Astrocyte (in vitro differentiated cells and primary cell): ENCODE measurements at places on chromosomes 11 and 22. TPM values are rescaled to one million over a fixed set of nuclear protein-coding genes. Genes with fewer than 3 reads are reported as not detected.

Gene CDC42BPG
- total RNA-seq: 2.0 and 4.6 TPM in 2 replicates

GRCh38 chr11:27485930-27486773, 13.6 kb upstream of the LGR4 start:
- peak; percentile 31 for DNase-seq

Gene VPREB1
- not detected in 2 replicates for total RNA-seq

GRCh38 chr22:19868773-19869471, 14.2 kb upstream of the GNB1L start:
- no peak for DNase-seq

Gene MUC2
- not detected in 2 replicates for total RNA-seq

Gene KCNA4
- total RNA-seq: not detected in 2 replicates

GRCh38 chr22:28477556-28477955, 202.1 kb downstream of the TTC28 start:
- DNase-seq: no peak

- DNase-seq: peak; percentile 6
Observed at GRCh38 chr11:71420455-71421241, 27.5 kb downstream of the DHCR7 start.

- DNase-seq: peak; percentile 96
Observed at GRCh38 chr11:86740628-86741483, 59.5 kb upstream of the PRSS23 start.
